Stimulated activated CD4-positive, alpha-beta T cell treated with anti-CD3 and anti-CD28 coated beads, Interleukin-2, amount 100 ng/mL, for 24 hours (primary cell): ENCODE measurements at places on chromosomes 16 and 17.

GRCh38 chr16:54055864-54056263 is 230.7 kb downstream of the IRX3 start:
- no peak for DNase-seq

GRCh38 chr17:37592291-37592690 is 16.9 kb downstream of the SYNRG start:
- DNase-seq, result no peak

GRCh38 chr16:88022076-88023042 is 71.1 kb downstream of the BANP start:
- no peak for DNase-seq

- DNase-seq, result no peak
These were observed 32.6 kb downstream of the KLHDC4 start for GRCh38 chr16:87733190-87733589.

- no peak for DNase-seq
These were observed 41.7 kb downstream of the EFCAB5 start for GRCh38 chr17:29982991-29983653.

GRCh38 chr17:6908807-6909206 is 77.3 kb upstream of the TEKT1 start:
- DNase-seq, result no peak

DNA sequence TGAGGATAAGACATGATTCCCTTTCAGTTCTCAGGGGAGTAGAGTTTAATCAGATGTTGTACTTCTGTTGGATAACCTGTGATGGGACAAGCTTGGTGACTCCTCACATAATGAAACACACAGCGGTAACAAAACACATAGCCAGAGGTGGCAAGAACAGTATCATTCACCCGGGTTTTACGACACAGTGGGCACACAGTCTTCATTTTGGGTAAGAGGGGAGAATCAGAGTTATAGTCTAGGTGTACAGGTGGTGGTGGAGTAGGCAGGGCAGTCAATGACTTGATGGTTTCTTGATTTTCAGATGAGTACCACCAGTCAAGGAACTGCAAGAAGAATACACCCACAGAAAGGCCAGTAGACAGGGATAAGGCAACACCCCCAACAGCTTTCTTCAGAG is 2.6 kb downstream of the PEX12 start:
- DNase-seq, result no peak

- DNase-seq, result no peak
These were observed 105.4 kb downstream of the STX8 start for GRCh38 chr17:9470171-9470570.

DNA sequence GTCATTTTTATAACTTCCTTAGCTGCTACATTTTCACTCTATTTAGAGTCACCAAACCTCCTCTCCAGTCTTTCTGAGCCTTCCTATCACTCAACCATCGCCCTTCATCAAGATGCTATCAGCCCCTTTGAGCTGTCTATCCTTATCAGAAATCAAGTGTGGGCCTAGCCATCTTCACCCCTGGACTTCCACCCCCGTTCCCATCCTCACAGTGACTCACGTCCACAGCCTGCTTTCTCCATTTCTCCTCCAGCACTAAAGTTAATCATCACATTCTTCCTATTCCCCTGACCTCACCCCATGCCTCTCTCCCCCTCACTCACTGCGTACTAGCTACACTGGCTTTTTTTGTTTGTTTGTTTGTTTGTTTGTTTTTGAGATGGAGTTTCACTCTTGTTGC is 2.4 kb upstream of the TEKT3 start:
- DNase-seq, result no peak

GRCh38 chr16:24022797-24023196 is 187.0 kb downstream of the PRKCB start:
- DNase-seq, result no peak

DNA sequence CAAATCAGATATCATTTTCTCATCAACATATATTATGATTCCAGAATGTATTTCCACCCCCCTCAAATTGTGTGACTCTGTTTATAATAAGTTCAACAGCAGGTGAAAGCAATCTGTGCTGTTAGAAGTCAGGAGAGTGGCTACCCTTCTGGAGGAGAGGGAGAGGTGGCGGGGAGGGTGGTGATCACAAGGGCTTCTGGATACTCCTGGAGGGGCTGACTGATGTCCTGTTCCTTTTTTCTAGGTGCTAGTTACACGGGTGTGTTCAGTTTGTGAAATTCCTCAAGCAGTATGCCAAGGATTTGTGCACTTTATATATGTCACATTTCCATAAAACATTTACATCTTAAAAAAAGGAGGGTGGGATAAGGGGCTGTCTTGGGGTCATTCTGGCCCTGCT is 119.1 kb downstream of the IRF8 start:
- no peak for DNase-seq

DNA sequence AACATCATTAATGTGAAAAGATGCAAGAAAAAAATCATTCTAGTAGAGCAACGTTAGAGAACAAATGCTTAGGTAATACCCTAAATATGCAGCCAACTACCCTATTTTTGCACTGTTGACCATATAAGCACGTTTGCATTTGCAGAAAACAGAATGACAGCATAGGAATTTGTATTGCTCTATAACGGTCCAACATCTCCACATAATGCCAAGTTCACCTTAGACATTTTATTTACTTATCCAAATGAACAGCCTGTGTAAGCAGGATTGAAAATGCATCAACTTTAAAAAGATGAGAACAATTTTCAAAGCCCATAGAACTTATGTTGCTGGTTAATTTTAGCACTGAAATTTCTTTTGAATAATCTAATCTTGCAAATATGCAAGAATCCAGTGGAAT is 19.1 kb upstream of the RSL1D1 start:
- no peak for DNase-seq

DNA sequence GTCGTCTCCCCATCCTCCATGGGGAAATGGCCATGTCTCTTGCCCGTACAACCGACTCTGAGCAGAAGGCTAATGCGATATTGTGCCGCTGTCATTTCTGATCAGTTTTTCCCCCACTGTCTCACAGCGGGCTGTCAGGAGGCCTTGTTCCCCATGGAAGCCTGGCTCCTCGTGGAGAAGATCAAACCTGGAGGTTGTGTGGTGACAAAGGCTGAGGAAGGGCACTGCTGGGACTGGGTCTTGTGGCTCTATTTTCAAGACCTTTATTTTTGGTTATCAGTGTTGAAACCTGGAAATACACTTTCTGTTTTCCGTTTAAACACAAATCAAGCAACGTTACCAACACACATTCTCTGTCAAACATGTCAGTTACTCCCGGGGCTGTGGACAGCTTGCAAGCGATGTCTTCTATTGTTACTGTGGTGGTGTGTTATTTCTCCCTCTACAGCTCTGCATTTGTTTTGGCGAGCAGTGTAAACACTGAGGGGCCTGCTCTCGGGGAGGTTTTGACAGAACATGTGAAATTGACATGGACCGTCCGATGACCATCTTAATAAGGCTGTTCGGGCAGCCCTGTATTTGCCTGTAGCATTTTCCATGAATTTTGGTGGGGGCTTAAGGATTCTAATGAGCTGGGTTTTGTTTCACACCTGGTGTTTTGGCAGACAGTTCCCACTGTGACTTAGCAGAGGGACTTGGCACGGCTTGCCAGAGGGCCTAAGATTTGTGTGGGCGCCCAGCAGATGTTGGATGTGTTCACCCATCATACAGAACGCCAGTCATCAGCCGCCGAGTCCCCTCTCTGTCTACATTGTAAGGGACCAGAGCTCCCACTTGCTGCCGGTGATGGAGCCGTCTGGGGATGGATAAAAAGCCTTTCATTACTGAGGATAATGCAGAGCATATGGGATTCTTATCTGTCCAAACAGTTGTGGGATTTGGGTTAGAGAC is 12.5 kb downstream of the RBFOX1 start:
- DNase-seq, result no peak

DNA sequence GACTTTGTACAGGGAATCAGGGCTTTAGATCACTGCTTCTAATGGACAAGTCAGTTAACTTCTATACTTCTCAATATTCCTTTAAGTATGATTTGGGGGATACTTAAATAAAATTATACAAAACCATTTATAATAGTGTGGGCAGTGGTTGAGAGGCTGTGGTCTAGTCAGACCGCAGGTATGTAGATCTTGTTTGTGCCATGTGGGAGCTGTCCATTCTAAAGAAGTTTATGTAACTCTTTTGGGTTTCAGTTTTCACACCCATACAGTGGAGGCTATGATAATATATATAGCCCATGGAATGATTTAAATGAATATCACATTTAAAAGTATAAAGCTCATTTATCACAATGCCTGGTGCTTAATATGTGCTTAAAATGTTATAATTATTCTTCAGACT is 654.3 kb upstream of the KIF2B start:
- no peak for DNase-seq

- no peak for DNase-seq
These were observed 9.9 kb downstream of the SLC5A10 start for GRCh38 chr17:18961634-18962493.

DNA sequence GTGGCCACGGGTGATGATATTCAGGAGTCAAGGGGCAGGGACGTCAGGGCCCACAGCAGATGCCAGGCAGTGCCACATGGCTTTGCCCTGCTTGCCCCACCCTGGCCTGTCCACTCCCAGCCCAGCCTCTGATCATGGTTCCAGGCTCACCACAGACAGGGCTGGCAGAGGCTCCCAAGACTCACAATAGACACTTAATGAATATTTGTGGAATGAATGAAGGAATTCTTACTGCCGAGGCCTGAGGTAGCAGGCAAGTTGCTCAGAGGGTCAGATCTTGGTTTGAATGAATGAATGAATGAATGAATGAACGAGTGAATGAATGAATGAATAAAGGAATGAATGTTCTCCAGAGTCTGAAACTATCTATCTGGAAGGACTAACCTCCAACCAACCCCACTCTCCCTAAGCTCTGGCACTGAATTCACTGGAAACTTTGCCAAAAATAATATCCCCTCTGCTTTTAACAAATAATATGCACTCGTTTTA is 60.9 kb downstream of the RAI1 start:
- no peak for DNase-seq
